ENCODE measurements at places on chromosomes 2 and 18.

GRCh38 chr2:187297801-187298200 is 150.3 kb downstream of the CALCRL start:
- no peak for DNase-seq

DNA sequence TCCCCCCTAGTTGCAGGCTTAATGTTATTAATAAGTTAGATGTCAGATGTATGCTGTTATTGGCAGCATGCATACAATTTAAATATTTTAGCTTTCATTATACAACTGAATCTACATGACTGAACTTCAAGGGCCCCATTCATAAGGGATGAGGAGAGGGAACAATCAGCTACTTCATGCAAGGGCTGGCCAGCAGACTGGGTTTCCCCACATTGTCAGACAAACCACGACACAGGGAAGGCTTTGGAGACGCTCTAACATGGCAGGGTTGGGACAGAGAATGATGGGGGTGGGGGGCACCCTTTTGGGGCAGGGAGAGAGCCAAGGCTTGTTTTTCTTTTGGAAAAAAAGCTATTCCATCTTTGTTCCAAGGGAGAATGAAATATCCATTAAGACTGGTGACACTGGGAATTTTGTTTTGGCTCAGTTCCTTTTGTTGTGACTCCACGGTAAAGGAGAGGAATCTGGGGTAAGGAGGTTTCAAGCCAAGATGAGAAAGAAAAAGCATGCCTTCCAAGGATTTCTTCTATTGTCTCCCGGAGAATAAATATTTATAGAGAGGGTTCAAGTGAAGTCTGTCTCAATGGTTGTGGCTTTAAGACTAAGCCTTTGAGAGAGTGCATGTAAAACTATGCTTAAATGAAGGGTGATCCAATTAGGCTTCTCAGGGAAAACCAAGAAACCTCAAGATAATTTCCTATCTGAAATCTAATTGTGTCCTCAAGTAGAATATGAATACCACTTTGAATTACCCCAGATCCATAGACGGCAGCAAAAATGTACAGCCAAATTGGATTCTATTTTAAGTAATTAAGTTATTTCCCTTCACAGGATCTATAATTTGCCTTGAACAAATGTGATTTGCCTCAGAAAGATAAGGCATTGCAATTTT is 5.4 kb downstream of the CXCR4 start:
- DNase-seq = no peak

- DNase-seq = no peak
These were observed 89.3 kb downstream of the PDE11A start for GRCh38 chr2:177983183-177983788.

DNA sequence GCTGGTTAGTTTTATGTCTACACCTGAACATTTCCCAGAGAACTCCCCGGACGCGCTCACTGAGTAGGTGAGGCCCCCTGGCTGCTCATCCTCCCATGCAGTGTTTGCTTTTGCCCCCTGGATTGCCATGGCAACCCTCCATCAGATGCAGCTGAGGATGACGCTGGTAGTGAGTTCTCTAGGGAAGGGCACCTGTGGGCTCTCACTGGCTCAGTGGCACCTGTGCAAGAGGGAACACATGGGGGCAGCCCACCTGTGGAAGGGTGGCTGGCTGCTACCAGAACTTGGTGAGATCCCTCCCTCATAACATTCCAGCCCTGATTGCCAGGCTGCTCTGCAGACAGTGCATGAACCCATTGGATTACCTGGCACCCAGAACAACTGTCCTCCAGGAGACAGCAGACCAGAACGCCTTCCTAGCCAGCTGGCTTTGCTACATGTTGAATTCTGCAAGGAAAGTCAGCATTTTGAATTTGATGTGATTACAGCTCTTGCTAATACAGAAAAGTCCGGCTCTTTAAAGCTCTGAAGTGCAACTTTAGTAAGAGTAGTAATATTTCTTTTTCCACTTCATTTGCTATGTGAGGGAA is 21.7 kb downstream of the COA5 start:
- DNase-seq = no peak

DNA sequence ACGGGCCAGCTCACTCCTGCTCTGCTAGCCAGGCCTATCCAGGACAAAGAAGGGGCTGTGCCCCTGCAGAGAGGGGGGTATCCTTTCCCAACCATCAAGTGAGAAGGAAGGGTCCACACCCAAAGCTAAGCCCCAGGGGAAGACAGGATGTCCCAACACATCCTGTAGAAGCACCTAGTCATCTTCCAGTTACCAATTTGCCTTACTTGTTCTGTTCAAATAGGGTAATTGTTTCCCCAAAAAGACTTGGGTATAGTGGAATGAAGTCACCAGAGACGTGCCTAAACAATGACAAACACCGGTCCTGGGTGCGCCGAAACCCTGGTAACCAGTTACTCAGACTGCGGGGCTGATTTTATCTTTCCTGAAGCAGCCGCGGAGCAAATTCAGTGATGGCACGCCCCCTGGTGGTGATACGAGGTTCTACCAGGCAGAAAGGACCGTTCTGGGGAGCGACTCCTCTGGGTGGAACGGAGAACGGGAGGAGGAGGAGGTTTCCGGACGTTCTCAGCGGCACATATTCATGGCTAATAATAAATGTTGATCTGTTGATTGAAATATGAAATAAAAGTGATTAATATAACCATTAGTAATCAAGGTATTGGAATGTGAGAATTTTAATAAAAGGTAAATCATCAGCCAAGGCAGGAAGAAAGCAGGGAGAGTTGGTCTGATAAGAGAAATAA is 109.3 kb upstream of the STON1 start:
- DNase-seq = peak; percentile 87

- no peak for DNase-seq
These were observed 240.8 kb downstream of the ZEB2 start for GRCh38 chr2:144279165-144279564.

DNA sequence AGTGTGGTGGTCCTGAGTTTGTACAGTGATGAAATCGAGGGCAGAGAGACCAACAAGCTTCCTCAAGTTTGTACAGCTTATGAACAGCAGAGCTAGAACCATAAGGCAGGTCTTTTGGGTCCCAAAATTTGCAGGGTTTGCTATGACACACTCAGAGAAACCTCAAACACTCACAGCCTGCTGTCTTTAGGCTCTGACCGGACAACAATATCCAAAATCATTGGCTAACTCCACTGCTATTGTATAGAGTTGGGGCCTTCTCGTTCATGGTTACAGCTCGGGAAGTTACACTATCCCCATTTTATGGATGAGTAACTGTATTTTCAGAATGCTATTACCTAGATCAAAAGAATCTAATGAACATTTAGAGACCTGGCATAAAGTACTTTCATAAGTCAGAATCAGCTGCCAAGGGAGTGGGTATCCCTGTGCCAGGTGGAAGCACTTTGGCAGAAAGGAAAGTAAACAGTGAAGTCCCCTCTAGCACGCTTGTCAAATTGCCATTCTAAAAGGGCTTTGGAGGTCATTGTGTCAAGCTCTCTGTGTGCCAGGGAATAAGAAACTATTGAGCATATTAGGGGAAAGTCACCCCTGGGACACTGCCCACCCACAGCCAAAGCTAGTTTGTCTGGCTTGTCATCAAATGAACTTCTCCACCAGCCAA is 331.8 kb downstream of the ALK start:
- DNase-seq = no peak

DNA sequence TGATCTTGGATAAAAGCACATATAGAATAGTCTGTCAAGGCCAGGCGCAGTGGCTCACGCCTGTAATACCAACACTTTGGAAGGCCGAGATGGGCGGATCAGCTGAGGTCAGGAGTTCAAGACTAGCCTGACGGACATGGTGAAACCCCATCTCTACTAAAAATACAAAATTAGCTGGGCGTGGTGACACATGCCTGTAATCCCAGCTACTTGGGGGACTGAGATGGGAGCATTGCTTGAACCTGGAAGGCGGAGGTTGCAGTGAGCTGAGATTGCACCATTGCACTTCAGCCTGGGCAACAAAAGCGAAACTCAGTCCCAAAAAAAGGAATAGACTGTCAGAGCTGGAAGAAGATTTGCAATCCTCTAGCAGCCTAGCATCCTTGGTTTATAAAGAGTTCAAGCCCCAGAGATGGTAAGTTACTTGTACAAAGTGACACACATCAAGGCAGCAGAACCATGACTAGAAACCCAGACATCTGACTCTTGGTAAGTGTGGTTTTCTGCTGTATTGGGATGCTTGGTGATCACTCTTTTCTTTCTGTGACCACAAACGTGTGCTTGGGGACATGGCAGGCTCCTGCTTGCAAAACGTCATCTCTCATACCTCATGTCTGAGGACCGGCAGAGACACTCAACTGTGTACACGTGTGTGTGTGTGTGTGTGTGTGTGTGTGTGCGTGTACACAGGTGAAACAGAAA is 69.0 kb downstream of the OSBPL6 start:
- DNase-seq = no peak

- DNase-seq = no peak
These were observed 126.2 kb downstream of the DPP4 start for GRCh38 chr2:161947836-161948235.

- DNase-seq = no peak
These were observed 5.2 kb downstream of the CTDP1 start for GRCh38 chr18:79684787-79685186.

Measured in stimulated activated naive CD4-positive, alpha-beta T cell (primary cell).